Esophagus squamous epithelium (tissue), 5 donors: ENCODE measurements at places on chromosomes 5 and 9.

DNA sequence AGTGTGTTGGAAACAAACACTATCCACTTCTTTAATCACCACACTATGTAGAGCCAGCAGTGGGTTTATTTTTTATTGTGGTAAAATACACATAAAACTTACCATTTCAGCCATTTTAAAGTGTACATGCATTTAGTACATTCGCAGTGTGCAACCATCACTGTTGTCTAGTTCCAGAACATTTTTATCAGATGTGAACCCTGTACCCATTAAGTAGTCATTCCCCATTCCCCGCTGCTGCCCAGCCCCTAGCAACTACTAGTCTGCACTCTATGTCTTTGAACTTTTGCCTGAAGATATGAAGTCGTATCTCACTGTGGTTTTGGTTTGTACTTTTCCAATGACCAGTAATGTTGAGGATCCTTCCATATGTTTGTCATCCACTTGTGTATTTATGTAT is 30.2 kb upstream of the F2R start:
- no peak for DNase-seq
- H3K36me3 ChIP-seq = no peaks in the 10 kb centered on the region
- no peaks in the 10 kb centered on the region for H3K27me3 ChIP-seq
- H3K4me3 ChIP-seq = no peak overlapping the region
- H3K27ac ChIP-seq = no peak overlapping the region

DNA sequence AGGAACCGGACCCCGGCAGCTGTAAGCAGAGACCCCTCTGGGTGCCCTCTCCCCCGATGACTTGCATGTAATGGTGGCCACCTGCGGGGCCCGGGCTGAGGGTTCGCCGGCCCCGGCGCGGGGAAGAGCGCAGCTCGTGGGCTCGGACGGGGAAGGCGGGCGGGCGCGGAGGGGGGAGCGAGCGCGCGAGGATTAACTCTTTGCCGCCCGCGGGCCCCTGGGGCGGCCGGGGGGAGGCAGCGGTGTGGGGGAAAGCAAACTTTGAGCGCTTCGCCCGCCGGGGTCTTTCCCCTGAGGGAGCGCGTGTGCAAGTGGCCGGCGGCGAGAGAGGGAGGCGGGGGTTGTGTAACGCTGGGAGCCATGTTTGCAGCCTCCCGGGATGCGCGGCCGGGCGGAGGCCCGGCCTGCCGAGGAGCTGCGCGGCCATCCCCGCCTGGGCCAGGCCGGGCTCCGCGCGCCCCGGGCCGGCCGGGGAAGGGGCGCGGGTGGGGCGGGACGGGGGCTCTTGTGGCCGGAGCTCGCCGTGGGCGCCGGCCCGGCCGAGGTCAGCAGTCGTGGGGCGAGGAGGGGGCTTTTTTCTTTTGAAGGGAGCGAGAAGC is 547 bp downstream of the ANP32B start:
- H3K4me1 ChIP-seq = peaks cover 24% of the 10 kb centered on the region
- no peaks in the 10 kb centered on the region for H3K27me3 ChIP-seq
- peak overlapping the region; percentile 83 for H3K4me3 ChIP-seq
- peak overlapping the region; percentile 98 for H3K27ac ChIP-seq
- no peak for DNase-seq
- no peaks in the 10 kb centered on the region for H3K36me3 ChIP-seq

GRCh38 chr9:15572200-15572770 is 19.4 kb downstream of the CCDC171 start:
- no peak overlapping the region for H3K27ac ChIP-seq
- no peaks in the 10 kb centered on the region for H3K27me3 ChIP-seq
- H3K36me3 ChIP-seq = no peaks in the 10 kb centered on the region
- no peak for DNase-seq

DNA sequence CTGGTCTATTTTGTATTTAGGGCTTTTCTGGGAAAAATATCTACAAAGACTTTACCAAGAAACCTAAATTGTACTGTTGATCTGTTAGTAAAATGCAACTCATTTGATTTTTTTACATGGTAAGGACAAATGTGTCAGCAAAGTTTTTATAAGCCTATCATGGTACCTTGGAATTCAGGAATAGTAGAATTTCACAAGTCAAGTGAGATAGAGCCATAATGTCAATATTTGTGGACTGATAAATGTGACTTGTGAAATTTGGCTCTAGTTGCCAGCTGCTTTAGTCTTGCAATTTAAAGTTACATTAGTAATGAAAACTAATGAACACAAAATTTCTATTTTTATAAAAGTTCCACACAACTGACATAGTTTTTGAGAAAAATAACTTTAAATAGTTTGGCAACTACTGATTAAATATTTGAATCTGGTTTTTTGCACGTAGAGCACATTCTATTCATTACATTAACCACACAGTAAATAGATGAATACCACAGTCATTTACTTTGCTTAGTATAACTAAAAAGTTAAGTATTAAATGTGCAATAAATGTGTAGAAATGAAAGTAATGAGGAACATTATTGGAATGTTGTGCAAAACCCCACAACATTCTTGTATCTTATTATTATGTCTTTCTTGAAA is 41.2 kb upstream of the RIOK2 start:
- H3K36me3 ChIP-seq = no peaks in the 10 kb centered on the region
- no peaks in the 10 kb centered on the region for H3K4me1 ChIP-seq
- DNase-seq = no peak
- no peaks in the 10 kb centered on the region for H3K27me3 ChIP-seq

DNA sequence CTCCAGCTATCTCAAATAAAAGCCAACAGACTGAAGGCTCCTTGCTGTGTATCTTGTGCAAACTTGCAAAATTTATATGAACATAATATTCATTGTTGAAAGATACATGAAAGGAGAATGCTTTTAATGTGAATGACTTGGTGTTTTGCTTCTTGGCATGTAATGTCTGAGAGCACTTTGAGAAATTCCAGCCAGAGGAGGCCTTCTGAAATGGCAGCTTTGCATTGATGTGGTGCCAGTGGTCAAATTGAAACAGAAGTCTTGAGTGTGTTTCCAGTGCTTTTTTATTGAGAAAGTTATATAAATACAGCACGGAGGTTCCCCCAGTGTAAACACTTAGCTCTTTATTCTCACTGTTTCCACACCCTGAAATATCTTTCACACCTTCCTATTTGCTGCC is 182.1 kb downstream of the ADCY2 start:
- H3K27ac ChIP-seq = no peak overlapping the region
- H3K36me3 ChIP-seq = no peaks in the 10 kb centered on the region
- DNase-seq = no peak
- no peak overlapping the region for H3K4me3 ChIP-seq
- H3K27me3 ChIP-seq = no peaks in the 10 kb centered on the region

GRCh38 chr9:12975496-12975895 is 200.7 kb downstream of the LURAP1L start:
- no peaks in the 10 kb centered on the region for H3K4me1 ChIP-seq
- H3K27me3 ChIP-seq = no peaks in the 10 kb centered on the region
- no peak overlapping the region for H3K4me3 ChIP-seq
- no peak for DNase-seq
- no peak overlapping the region for H3K27ac ChIP-seq
- H3K36me3 ChIP-seq = no peaks in the 10 kb centered on the region

- H3K4me1 ChIP-seq = no peaks in the 10 kb centered on the region
- H3K27me3 ChIP-seq = no peaks in the 10 kb centered on the region
- H3K27ac ChIP-seq = no peak overlapping the region
- no peak for DNase-seq
- H3K36me3 ChIP-seq = no peaks in the 10 kb centered on the region
Observed at GRCh38 chr5:112356178-112356956, 62.7 kb downstream of the EPB41L4A start.

- H3K4me1 ChIP-seq = peaks cover 11% of the 10 kb centered on the region
- no peaks in the 10 kb centered on the region for H3K36me3 ChIP-seq
- H3K27ac ChIP-seq = no peak overlapping the region
- peak overlapping the region; percentile 66 for H3K4me3 ChIP-seq
Observed at GRCh38 chr9:136244122-136244968, 1.3 kb downstream of the QSOX2 start.

DNA sequence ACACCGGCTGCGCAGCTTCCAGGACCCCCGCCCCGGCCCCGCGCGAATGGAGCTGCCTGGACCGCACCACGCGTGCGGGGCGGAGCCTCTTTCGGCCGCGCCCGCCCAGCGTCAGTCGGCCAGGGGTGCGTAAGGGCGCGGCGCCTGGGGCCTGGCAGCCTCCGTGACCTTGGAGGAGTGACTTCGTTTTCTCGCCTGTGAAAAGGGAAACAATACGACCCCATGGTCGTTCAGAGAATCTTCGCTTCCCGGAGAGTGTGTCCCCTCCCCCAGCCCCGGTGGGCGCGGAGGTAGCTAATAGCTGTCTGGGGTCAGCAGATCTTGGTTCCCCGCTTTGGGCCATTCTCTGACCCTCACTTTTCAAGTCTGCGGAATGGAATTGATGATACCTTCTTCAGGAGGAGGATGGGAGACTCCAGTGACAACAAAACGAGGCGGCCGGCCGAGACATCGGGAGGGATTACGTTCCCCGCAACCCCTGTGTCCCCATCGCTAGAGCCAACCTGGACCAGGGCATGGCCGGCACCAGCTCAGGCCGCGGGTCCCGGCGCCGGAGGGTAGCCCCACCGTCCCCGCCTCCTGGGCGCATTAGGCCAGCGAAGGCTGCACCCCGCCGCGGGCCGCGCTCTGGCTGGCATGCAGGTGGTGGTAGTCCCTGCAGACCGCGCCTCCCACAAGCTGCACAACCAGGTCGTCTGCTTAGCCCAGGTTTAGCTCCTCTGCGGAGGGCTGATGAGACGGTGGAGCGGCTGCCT is 5.5 kb upstream of the CDHR2 start:
- no peaks in the 10 kb centered on the region for H3K27me3 ChIP-seq
- no peaks in the 10 kb centered on the region for H3K36me3 ChIP-seq
- no peak for DNase-seq
- H3K4me3 ChIP-seq = peak overlapping the region; percentile 67
- peak overlapping the region; percentile 91 for H3K27ac ChIP-seq

GRCh38 chr5:94841598-94842322 is 223.3 kb downstream of the SLF1 start:
- DNase-seq = no peak
- H3K4me3 ChIP-seq = no peak overlapping the region
- no peaks in the 10 kb centered on the region for H3K4me1 ChIP-seq
- no peaks in the 10 kb centered on the region for H3K36me3 ChIP-seq
- no peaks in the 10 kb centered on the region for H3K27me3 ChIP-seq

DNA sequence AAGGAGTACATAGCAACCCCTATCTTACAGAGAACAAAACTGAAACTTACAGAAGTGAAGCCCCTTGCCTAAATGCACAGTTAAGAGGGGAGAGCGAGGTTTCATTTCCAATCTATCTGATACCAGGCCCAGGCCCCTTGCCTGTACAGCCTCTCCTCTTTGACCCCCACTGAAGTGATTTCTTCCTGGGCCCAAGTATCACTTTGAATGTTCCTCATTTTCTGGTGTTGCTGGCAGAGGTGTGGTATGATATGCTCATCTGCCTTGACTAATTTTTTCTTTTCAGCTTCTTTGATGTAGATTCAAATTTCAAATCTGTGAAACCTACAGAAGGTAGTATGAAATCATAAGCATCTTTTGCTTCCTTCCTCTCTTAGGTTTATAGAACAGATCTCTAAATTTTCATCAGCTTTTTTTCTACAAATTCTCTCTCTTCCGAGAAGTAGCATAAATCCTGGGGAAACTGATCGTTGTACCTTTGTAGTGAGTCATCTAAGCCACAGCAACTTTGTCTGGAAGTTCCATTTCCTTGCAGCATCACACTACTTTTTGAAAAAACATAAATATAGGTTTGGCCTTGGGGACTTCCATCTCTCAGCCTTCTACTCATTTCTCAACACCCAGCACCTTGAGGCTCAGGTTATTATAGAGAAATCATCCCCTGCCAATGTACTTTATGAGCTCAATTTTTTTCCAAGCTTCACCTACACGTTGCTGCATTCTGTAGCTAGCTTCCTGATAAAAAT is 402.4 kb upstream of the PTGER4 start:
- H3K27me3 ChIP-seq = no peaks in the 10 kb centered on the region
- H3K4me3 ChIP-seq = no peak overlapping the region
- no peak for DNase-seq
- no peak overlapping the region for H3K27ac ChIP-seq

- H3K27me3 ChIP-seq = no peaks in the 10 kb centered on the region
- H3K36me3 ChIP-seq = no peaks in the 10 kb centered on the region
- DNase-seq = no peak
- H3K27ac ChIP-seq = peak overlapping the region; percentile 71
Observed at GRCh38 chr9:107389617-107390071, 99.9 kb downstream of the KLF4 start.

DNA sequence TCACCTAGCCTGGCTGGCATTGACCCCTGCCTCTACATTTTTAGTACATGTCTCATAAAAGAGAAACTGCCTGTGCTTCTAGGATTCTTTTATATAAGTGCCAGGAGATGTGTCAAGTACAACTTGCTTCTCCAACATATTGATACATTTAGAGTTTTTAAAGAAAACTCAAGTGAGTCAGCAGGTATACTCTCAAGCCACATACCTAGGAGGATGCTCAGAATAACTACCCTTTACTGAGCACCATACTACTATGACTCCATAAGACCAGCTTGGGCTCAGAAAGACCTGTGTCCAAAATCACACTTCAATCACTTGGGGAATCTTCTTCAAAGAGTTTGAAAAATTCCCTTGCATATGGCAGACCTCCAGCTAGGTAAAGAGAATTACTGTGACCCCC is 389.8 kb upstream of the SLC24A2 start:
- H3K4me3 ChIP-seq = no peak overlapping the region
- no peak overlapping the region for H3K27ac ChIP-seq
- DNase-seq = no peak
- H3K36me3 ChIP-seq = no peaks in the 10 kb centered on the region
- no peaks in the 10 kb centered on the region for H3K27me3 ChIP-seq

GRCh38 chr9:96294159-96294545 is 7.8 kb downstream of the HSD17B3 start:
- no peaks in the 10 kb centered on the region for H3K36me3 ChIP-seq
- H3K4me1 ChIP-seq = no peaks in the 10 kb centered on the region
- no peaks in the 10 kb centered on the region for H3K27me3 ChIP-seq

DNA sequence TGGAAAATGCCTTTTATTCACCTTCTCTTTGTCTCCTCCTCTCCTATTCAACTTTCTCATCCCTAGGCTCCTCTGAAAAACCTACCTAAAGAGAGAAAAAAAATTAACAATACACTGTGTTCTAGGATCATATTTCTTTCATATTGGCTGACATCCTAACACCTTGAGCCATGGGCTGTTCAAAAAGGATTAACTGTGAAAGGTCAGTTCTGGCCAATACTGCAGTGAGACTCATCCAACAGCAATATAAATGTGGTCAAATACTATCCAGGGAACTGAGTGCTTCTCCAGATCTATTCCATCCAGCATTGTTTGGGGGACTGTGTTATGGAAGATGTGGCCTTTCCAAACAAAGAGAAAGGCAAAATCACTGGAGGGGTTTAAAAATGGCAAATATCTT is 131.1 kb upstream of the MOCS2 start:
- H3K4me3 ChIP-seq = no peak overlapping the region
- no peak for DNase-seq
- H3K36me3 ChIP-seq = no peaks in the 10 kb centered on the region
- no peaks in the 10 kb centered on the region for H3K4me1 ChIP-seq
- no peaks in the 10 kb centered on the region for H3K27me3 ChIP-seq

DNA sequence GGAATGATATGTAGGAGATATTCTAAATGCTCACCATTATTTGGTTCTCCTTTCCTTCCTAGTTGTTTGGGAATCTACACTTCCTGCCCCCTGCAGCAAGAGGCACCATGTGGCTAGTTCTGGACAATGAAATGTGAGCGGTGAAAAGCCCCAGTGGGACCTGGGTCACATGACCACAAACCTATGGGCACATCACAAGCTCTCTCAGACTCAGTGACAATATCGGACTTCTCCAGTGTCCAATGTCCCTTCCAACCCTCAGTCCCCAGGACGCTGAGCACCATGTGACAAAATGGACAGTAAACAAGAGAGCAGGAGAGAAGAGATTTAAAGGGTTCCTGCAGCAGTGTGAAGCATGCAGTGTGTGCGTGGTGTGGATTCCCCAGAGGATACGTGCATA is 44.6 kb upstream of the FOXE1 start:
- H3K4me1 ChIP-seq = peaks cover 9% of the 10 kb centered on the region
- no peak for DNase-seq
- no peak overlapping the region for H3K27ac ChIP-seq
- H3K4me3 ChIP-seq = no peak overlapping the region
- no peaks in the 10 kb centered on the region for H3K36me3 ChIP-seq
